ENCODE measurements at places on chromosomes 5 and 9.

DNA sequence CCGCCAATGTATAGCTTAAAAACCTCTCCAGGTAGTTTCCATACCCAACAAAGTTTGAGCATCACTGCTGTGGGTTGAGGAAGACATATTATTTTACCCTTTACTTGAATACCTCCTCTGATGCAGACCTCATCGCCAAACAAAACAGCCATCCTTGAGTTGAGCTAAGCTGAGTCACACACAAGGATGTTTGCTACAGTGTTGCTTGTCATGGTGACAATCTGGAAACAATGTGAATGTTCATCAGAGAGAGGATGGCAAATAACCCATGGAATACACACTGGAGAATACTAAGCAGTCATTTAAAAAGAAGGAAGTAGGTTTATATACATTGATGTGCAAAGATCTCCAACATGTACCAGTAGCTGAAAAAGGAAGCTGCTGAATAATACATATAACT, 41.1 kb upstream of the TCF7 start:
- no peaks in the 10 kb centered on the region for H3K36me3 ChIP-seq
- DNase-seq, result no peak
- H3K4me3 ChIP-seq, result no peak overlapping the region
- peaks cover 4% of the 10 kb centered on the region for H3K27me3 ChIP-seq
- H3K27ac ChIP-seq, result no peak overlapping the region
- H3K4me1 ChIP-seq, result peaks cover 17% of the 10 kb centered on the region

- H3K4me1 ChIP-seq, result peaks cover 43% of the 10 kb centered on the region
- DNase-seq, result no peak
- peaks cover 3% of the 10 kb centered on the region for H3K36me3 ChIP-seq
- H3K4me3 ChIP-seq, result no peak overlapping the region
- no peaks in the 10 kb centered on the region for H3K27me3 ChIP-seq
Measured at GRCh38 chr5:177354711-177355110, 3.0 kb upstream of the RGS14 start.

- no peak overlapping the region for H3K27ac ChIP-seq
- no peak overlapping the region for H3K4me3 ChIP-seq
- H3K36me3 ChIP-seq, result no peaks in the 10 kb centered on the region
- no peak for DNase-seq
Measured at GRCh38 chr9:93200989-93201334, 17.0 kb downstream of the WNK2 start.

GRCh38 chr9:112764837-112765236, 14.3 kb downstream of the SNX30 start:
- no peak for DNase-seq
- peaks cover 44% of the 10 kb centered on the region for H3K4me1 ChIP-seq
- no peak overlapping the region for H3K4me3 ChIP-seq
- H3K27me3 ChIP-seq, result no peaks in the 10 kb centered on the region

- H3K4me1 ChIP-seq, result peaks cover 24% of the 10 kb centered on the region
- no peak overlapping the region for H3K4me3 ChIP-seq
- H3K27me3 ChIP-seq, result no peaks in the 10 kb centered on the region
Measured at GRCh38 chr5:17433406-17433805, 64.6 kb upstream of the TAF11L2 start.
